Spleen (tissue), 13 donors: ENCODE measurements at places on chromosomes 1 and 21.

GRCh38 chr1:174971902-174972301, 27.8 kb upstream of the CACYBP start:
- DNase-seq, result no peak

GRCh38 chr1:92419642-92420041, 67.1 kb downstream of the GFI1 start:
- no peak for DNase-seq

DNA sequence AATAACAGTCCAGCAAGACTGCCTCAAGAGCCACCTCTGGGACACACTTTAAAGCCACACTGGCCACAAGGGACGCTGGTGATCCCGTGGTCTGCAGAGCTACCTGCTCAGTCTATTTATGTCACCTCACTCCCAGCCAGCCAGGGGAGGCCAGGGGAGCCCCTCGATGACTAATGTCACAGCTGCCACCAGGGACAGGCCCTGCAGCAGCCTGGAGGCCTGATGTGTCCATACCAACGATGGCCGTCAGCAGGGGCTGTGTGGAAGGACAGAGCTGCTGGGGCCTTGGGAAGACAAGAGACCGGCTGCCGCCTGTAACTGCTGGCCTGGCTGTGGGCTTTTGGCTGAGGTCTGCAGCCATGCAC, 71.0 kb downstream of the SIK1 start:
- DNase-seq, result no peak

DNA sequence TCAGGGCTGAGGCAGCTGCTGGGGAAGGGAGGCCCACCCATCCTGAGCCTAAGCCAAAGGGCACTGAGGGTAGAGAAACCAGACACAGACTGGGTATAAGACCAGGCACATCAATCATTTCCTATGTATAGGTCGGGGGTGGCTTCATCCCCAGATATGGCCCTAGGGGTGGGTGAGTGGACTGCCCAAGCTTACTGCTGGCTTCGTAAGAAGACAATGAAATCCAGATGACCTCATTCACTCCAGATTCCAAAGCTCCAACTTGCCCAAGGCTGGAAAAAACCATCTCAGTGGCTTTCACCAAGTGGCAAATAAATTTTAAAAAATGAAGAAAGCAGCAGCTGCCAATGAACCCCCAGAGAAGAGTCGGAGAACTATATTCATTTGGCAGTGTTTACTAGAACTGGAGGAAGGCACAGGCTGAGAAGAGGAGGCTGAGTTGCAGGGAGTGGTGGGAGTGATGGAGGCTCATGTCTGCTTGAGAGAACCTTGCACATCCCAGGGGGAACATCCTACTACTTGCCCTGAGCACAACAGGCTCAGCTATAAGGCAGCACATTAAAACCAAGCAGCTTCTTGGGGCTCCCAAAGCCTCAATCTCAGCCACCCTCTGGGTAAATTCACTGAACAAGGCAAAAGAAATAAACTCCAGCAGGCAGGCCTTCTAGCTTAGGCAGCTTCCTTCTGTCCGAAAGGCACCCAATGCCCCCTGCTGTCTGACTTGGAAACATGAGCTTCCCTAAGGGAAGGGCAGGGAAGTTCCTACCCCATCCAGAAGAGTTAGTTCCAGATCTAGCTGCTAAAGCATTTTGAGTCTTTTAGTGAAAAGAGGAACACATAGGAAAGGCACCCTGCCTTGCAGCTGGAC, 14.1 kb downstream of the PEA15 start:
- no peak for DNase-seq

GRCh38 chr1:155052439-155053395, 1.6 kb downstream of the ADAM15 start:
- DNase-seq, result no peak
